Spleen (tissue), 13 donors: ENCODE measurements at places on chromosomes 11 and 22. TPM values are rescaled to one million over a fixed set of nuclear protein-coding genes. Genes with fewer than 3 reads are reported as not detected.

Gene NDUFC2
- total RNA-seq: 94.7 TPM

GRCh38 chr22:50083462-50084079 is 1.7 kb downstream of the MLC1 start:
- no peak overlapping the region for H3K4me3 ChIP-seq
- DNase-seq: peak; percentile 66
- H3K27me3 ChIP-seq: peaks cover 20% of the 10 kb centered on the region
- H3K4me1 ChIP-seq: no peaks in the 10 kb centered on the region
- no peak overlapping the region for H3K27ac ChIP-seq

DNA sequence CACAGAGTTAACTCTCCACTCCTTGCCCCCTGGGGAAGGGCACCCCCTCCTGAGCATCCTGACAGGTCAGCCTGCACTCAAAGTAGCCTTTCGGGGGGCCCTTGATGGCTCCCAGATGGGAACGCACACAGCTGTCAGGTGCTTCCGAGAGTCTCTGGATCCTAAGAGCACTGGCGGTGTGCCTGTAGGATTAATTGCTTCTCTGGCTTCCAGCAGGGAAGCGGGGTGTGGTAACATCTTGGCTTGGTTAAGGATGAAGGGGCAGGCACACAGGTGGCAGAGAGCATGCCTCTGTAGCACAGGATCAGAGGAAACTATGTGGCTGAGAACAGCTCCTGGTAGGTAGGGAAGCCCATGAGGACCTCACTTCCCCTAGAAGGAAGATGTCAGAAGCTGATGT is 199.8 kb downstream of the MIAT start:
- no peak overlapping the region for H3K4me3 ChIP-seq
- H3K36me3 ChIP-seq: peaks cover 4% of the 10 kb centered on the region
- no peak overlapping the region for H3K27ac ChIP-seq
- no peaks in the 10 kb centered on the region for H3K4me1 ChIP-seq
- no peak for DNase-seq

DNA sequence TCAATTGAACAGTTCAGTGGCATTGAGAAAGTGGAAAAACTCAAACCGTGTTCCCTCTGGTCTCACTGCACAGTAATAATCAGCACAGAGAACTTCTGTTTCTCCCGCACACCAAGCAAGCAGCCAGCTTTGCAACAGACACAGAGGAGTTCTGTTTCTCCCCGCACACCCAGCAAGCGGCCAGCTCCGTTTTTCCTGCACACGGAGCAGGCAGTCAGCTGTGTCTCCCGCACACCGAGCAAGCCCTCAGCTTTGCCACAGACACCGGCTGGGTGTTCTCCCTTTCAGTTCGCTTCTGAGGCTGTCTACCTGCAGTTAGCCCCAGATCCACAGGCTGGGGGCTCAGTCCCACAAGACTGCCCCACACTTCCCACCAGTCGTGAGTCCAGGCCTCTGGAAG is 9.9 kb upstream of the TALDO1 start:
- no peaks in the 10 kb centered on the region for H3K36me3 ChIP-seq
- DNase-seq: no peak
- H3K4me3 ChIP-seq: no peak overlapping the region
- no peaks in the 10 kb centered on the region for H3K27me3 ChIP-seq
- peak overlapping the region; percentile 47 for H3K27ac ChIP-seq

DNA sequence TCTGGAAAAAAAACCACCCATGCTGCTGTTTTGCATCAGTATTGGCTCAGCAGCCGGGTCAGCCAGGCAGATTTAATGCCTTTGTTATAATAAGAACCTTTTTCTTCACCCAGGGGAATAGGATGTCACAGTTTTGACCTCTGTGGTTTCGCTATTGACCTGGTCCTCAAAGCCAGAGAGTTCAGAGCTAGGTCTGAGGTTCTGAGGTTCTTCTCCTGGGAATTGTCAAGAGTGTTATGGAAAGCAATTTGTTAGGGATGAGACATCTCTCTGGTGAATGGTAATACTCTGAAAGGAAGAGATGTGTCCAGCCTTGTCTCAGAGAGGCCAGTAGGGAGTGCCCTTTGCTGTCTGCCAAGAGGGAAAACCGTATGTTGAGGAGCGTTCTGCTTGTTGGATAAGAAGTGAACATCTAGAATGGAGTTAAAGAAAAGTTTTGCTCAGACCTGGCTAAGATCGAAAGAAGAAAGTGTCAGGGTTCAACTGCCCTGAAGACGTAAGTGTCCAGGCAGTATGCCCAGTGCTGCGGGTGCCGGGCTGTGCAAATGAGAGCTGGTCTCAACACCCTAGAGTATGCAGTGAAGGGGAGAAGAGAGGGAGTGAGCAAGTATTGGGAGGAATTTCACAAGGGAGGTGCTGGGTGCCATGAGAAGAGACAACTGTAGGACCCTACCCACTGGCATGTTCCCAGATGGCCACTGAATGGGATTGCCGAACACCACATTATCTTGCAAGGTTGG is 150.9 kb upstream of the TTC12 start:
- H3K27me3 ChIP-seq: no peaks in the 10 kb centered on the region
- no peaks in the 10 kb centered on the region for H3K36me3 ChIP-seq
- H3K4me1 ChIP-seq: no peaks in the 10 kb centered on the region
- H3K4me3 ChIP-seq: no peak overlapping the region
- no peak overlapping the region for H3K27ac ChIP-seq
- DNase-seq: no peak

GRCh38 chr11:87059596-87060390 is 22.1 kb downstream of the TMEM135 start:
- DNase-seq: peak; percentile 41
- no peak overlapping the region for H3K4me3 ChIP-seq
- peaks cover 2% of the 10 kb centered on the region for H3K4me1 ChIP-seq

DNA sequence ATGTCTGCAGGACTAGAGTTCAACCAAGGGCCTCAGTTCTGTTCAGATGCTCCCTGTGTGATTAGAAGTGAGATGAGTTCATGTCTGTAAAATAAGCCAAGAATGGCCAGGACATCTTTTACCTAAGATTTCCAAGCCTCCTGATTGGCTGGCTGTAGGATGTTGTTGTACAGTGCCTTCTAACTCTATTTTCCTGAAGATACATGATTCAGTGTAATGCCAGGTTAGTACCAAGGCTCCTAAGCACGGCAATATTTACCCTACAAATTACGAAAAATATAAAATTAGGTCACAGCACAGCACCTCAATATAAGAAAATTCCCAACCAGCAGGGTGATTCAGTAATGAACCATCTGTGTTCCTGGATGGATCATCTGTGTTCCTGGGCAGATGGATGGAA is 140.0 kb upstream of the MTMR2 start:
- H3K4me3 ChIP-seq: no peak overlapping the region
- H3K27me3 ChIP-seq: no peaks in the 10 kb centered on the region
- H3K4me1 ChIP-seq: peaks cover 17% of the 10 kb centered on the region
- no peak for DNase-seq
